ENCODE measurements at places on chromosomes 5 and 9.
A peak's percentile ranks its signal among the peaks of the same experiment; 100 is the strongest.

DNA sequence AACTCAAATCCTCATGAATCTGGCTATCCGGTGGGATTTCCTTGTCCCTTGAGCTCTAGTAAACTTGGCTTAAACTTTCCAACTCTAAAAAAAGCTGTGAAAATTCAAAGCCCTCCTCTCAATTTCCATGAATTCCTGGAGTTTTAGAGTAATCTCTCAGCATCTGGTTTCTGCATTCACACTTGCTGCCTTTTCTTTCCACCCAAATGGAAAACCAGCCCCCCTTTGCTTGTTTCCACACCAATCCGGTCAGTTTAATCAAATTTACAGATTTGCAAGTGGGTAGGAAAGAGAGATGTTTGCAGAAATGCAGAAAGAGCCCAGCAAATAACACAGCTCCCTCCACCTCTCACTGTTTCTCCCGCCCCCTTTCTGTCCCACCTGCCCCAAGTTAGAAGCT is 91.1 kb downstream of the ENC1 start:
- no peaks in the 10 kb centered on the region for H3K36me3 ChIP-seq
- no peak for DNase-seq
- H3K4me1 ChIP-seq = no peaks in the 10 kb centered on the region
- H3K27me3 ChIP-seq = no peaks in the 10 kb centered on the region
- no peak overlapping the region for H3K4me3 ChIP-seq

DNA sequence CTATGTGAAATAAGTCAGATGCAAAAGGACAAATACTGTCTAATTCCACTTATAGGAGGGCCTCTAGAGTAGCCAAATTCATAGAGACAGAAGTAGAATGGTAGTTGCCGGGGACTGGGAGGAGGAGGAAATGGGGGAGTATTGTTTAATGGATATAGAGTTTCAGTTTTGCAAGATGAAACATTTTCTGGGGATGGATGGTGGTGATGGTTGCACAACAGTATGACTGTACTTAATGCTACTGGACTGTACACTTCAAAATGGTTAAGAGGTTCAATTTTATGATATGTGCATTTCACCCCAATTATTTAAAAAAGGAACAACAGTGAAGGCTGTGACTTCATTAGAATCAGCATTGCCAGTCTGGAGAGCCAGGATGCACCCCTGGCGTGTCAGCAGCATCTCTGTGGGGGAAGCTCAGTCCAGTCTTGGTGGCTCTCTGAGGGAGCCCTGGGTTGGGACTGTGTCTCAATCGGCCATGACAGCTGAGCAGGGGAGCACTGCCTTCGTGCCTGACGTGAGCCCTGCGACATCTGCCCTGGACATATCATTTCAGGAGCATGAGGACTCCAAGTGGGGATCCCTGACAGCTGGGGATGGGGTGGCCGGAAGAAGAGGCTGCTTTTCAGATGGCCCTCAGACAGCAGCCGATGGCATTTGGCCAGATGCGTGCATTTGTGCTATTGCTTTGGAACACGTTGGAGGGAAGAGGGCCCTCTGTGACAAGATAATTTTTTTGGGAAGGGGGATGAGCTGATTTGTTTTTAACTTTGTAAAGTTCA is 130.8 kb upstream of the STC2 start:
- H3K4me3 ChIP-seq = no peak overlapping the region
- no peak for DNase-seq
- H3K27ac ChIP-seq = no peak overlapping the region
- H3K27me3 ChIP-seq = peaks cover 8% of the 10 kb centered on the region
- no peaks in the 10 kb centered on the region for H3K4me1 ChIP-seq

- H3K27me3 ChIP-seq = no peaks in the 10 kb centered on the region
- H3K27ac ChIP-seq = no peak overlapping the region
- H3K4me3 ChIP-seq = no peak overlapping the region
- peaks cover 9% of the 10 kb centered on the region for H3K36me3 ChIP-seq
- no peak for DNase-seq
Measured at GRCh38 chr9:113387560-113388230, 10.9 kb upstream of the HDHD3 start.

GRCh38 chr5:180346358-180346757 is 6.8 kb downstream of the GFPT2 start:
- no peaks in the 10 kb centered on the region for H3K4me1 ChIP-seq
- peaks cover 30% of the 10 kb centered on the region for H3K27me3 ChIP-seq
- H3K27ac ChIP-seq = no peak overlapping the region
- H3K36me3 ChIP-seq = no peaks in the 10 kb centered on the region
- no peak for DNase-seq
- H3K4me3 ChIP-seq = no peak overlapping the region

DNA sequence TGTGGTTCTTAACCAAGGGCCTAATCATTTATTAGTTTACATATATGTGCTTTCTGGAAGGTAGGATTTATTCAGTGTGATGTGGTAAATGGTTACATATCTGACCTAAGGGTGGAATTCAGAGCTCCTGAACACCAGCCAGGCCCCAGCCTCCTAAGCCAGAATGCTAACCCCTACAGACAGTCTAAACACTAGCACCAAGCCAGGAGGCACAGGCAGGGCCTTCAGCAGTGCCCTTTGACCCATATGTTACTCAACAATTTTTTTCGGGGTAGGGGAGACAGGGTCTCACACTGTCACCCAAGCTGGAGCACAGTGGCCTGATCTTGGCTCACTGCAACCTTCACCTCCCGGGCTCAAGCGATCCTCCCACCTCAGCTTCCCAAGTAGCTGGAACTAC is 40.3 kb downstream of the PRKACG start:
- peaks cover 40% of the 10 kb centered on the region for H3K4me1 ChIP-seq
- no peak overlapping the region for H3K4me3 ChIP-seq
- peak overlapping the region; percentile 80 for H3K27ac ChIP-seq
- DNase-seq = no peak

DNA sequence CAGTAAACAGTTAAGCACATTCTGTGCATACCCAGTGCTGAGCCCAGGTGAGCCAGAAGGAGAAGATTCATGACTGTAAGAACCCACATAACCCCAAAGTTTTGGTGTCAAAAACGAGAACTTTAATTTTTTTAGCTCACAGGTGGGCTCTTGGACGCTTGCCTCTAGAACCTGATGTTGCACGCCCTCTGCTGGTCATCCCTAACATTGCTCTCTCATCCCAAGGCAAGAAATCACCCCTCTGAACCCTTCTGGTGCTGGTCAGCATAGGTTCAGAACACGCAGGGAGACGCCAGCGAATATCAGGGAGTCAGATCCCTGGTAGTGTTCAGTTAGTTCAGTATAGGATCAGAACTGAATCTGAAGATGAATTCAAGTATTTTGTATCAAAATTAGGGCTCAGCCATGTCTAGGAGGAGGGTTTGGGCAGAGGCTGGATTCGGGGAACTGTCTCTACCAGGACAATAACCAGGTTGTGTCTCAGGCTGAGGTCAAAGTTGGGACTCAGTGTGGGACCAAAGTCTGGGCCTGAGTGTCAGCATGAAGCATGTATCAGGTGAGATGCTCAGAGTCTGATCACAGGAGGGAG is 4.1 kb upstream of the DNAJB5 start:
- H3K27me3 ChIP-seq = peaks cover 1% of the 10 kb centered on the region
- peaks cover 3% of the 10 kb centered on the region for H3K36me3 ChIP-seq

- H3K4me1 ChIP-seq = no peaks in the 10 kb centered on the region
- no peak overlapping the region for H3K4me3 ChIP-seq
- no peaks in the 10 kb centered on the region for H3K27me3 ChIP-seq
- H3K27ac ChIP-seq = no peak overlapping the region
Measured at GRCh38 chr5:165576678-165577275, 2071.4 kb downstream of the MAT2B start.
